ENCODE measurements at places on chromosomes 3 and 15. TPM values are rescaled to one million over a fixed set of nuclear protein-coding genes. Genes with fewer than 3 reads are reported as not detected.

The TMEM158 gene
- 0.66 TPM for total RNA-seq

The OR5K2 gene
- not detected for total RNA-seq

The MCTP2 gene
- total RNA-seq, result 49.8 TPM

DNA sequence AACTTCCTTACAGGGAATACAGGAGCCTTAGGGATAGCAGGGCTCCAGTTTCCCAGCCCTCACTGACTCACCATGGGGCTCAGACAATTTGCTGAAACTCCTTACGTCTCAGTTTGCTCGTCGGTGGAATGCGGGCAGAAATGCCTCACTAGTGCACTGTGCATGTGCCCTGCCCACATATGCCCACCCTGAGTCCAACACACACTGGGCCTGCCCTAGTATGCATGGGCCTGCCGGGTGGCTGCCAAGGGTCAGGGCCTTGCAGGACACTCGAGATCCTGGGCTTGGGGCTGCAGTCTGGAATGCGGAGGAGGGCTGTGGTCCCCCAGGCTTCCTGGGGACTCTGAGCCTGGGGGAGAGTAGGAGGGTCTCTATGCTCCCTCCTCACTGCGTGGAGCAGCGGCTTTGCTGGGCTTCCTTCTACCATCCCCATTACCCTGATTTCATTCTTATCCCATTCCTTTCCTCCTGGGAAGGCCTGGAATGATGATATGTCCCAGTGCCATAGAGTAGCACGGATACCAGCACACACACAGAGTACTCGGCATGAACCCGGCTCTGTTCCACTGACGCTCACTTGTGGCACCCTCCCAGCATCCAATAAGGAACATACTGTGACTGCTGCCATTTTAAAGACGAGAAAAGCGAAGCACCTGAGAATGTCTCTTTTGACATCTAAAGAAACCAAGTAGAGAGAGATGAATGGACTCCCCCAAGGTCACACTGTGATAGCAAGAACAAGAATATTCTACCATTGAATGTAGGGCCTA lies 124.2 kb downstream of the ASB7 start:
- H3K27ac ChIP-seq, result no peak overlapping the region
- H3K4me3 ChIP-seq, result no peak overlapping the region
- DNase-seq, result no peak
- no peaks in the 10 kb centered on the region for H3K27me3 ChIP-seq
- H3K4me1 ChIP-seq, result no peaks in the 10 kb centered on the region

GRCh38 chr3:110180733-110181132 lies 843.4 kb upstream of the DPPA4 start:
- H3K27me3 ChIP-seq, result no peaks in the 10 kb centered on the region
- no peaks in the 10 kb centered on the region for H3K4me1 ChIP-seq
- no peak overlapping the region for H3K4me3 ChIP-seq
- H3K27ac ChIP-seq, result no peak overlapping the region
- DNase-seq, result no peak

DNA sequence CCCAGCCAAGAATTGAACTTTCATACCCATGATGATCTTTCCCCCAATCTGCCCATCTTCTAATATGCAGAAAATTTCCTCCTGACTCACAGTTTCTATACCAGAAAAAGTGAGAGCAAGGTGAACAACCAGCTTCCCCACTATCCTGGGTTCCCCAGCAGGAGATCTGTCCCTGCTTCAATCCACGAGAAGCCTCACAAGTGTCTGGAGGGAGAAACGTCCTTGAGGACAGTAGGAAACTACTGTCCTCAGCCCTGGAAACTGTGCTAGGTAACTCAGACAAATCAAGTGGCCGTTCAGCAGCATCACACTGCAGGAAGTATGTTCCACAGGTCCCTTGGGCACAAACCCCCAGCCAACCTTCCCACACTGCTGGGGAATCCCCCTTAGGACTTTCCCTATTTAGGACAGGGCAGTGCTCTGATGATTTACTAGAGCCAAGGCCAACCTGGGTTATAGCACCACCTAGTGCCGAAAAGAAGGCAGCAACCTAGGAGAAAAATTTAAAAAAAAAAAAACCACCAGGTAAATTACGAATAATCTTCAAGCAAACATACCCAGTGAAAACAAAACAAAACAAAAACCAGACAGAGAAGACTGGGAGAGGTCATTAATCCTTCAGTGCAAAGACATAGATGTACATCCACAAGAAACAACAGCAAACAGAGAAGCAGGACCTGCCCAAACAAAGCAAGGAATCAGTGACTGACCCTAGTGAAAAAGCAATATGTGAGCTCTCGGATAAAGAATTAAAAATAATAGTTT lies 36.0 kb downstream of the MORC1 start:
- DNase-seq, result peak; percentile 76
- H3K27me3 ChIP-seq, result peaks cover 43% of the 10 kb centered on the region
- no peak overlapping the region for H3K4me3 ChIP-seq
- no peaks in the 10 kb centered on the region for H3K36me3 ChIP-seq

DNA sequence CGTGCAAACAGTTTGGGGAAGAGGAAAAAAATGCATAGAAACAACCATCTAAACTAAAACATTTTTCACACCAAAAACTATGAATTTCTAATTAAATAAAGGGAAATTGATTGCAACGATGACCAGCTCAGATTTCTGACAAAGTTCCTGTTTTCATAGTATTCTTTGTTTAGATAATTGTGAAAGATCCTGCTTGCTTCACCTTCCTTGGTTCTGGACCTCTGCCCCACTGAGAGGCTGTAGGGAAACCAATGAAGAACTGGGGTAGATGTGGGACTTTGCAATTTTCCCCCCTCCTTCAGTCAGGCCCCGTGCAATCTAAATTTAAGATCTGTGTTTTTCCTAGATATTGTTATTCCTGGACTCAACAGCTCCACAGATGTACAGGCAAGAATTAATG lies 13.8 kb upstream of the TEX264 start:
- H3K4me1 ChIP-seq, result no peaks in the 10 kb centered on the region
- H3K27me3 ChIP-seq, result no peaks in the 10 kb centered on the region
- peaks cover 51% of the 10 kb centered on the region for H3K36me3 ChIP-seq

DNA sequence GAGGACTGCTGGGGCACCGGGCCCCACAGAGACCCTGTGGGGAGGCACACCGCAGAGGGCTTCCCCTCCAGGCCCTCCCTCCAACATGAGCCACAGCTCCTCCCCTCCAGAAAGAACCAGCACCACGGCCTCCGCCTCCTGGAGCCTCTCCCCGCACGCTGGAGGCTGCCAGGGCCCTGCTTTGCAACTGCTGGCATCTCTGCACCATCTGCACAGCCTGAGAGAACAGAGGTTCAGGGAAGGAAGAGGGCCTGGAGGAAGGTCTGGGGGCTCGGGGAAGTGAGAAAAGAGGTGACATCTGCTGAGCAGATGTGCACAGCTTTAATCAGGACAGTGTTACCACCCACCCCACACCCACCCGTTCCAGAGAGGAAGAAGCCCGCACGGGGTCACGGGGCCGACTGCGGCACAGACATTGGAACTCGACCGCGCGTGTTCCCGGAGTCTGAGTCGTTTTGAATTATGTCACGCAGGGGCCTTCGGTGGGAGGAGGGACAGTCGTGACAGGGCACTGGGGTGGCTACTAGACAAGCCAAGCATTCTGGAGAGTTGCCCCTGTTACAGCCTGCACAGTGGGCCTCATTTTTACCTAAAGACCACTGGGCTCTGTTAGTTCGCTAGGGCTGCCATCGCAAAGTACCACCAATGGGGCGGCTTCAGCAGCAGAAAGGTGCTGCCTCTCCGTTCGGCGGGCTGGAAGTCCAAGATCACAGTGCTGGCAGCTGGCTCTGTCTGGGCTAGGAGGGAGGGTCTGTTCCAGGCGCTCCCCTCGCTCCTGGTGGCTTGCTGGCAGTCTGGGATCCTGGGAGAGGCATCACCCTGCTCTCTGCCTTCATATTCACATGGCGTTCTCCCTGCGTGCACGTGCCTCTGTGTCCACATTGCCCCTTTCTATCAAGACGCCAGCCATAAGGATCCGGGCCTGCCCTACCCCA lies 194.8 kb downstream of the XXYLT1 start:
- H3K4me1 ChIP-seq, result no peaks in the 10 kb centered on the region
- H3K27ac ChIP-seq, result no peak overlapping the region
- no peaks in the 10 kb centered on the region for H3K36me3 ChIP-seq
- no peak overlapping the region for H3K4me3 ChIP-seq
- no peak for DNase-seq

- no peaks in the 10 kb centered on the region for H3K4me1 ChIP-seq
- DNase-seq, result no peak
- H3K27me3 ChIP-seq, result no peaks in the 10 kb centered on the region
- no peak overlapping the region for H3K27ac ChIP-seq
Observed at GRCh38 chr3:29949940-29950616, 656.3 kb upstream of the TGFBR2 start.

DNA sequence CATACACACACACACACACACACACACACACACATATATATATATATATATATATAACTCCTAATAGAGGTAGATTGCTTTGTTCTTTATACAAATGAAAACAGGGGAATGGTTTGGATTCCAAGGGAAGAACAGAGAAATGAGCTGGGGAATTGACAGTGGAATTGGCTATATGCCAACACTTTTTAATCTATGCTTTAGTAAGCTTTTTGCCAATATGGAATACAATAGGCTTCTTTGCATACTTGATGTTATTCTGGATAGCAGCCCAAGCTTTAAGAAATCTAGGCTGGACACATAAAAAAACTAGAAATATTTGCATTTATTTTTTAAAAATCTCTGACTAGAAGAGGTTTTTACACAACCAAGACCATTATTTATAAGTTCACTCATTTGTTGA lies 334.2 kb upstream of the MDFIC2 start:
- no peak overlapping the region for H3K27ac ChIP-seq
- H3K27me3 ChIP-seq, result no peaks in the 10 kb centered on the region
- H3K4me3 ChIP-seq, result no peak overlapping the region

DNA sequence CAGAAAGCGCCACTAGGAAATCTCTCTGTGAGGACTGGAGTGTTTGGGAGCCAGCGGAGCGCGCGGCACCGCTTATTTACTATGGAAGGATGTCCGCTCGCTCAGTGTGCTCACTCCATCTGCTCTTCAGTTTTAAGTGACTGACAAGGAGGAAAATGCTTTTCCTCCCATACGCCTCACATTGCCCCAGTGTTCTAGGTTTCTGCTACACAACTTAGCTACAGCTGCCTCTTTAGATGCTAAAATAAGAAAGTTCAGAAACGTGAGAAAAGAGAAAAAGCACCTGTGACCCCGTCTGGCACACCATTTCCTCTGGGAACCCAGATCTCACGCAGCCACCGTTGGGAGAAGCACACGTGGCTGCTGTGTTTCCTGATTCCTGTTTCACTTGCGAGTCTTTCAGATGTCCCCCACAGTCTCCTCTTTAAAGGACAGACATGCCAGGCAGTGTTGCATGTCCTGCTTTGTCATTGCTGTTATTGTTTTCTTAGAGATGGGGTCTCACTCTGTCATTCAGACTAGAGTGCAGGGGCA lies 11.7 kb upstream of the MUSTN1 start:
- H3K27ac ChIP-seq, result no peak overlapping the region
- no peak for DNase-seq
- H3K4me3 ChIP-seq, result no peak overlapping the region
- H3K4me1 ChIP-seq, result no peaks in the 10 kb centered on the region

GRCh38 chr3:122774564-122774963 lies 19.1 kb downstream of the HSPBAP1 start:
- no peaks in the 10 kb centered on the region for H3K27me3 ChIP-seq
- H3K36me3 ChIP-seq, result peaks cover 3% of the 10 kb centered on the region
- no peaks in the 10 kb centered on the region for H3K4me1 ChIP-seq
- no peak overlapping the region for H3K27ac ChIP-seq
- H3K4me3 ChIP-seq, result no peak overlapping the region

- H3K36me3 ChIP-seq, result no peaks in the 10 kb centered on the region
- H3K4me1 ChIP-seq, result no peaks in the 10 kb centered on the region
- no peak overlapping the region for H3K27ac ChIP-seq
- no peaks in the 10 kb centered on the region for H3K27me3 ChIP-seq
Observed at GRCh38 chr15:36897834-36898233, 202.5 kb downstream of the MEIS2 start.

DNA sequence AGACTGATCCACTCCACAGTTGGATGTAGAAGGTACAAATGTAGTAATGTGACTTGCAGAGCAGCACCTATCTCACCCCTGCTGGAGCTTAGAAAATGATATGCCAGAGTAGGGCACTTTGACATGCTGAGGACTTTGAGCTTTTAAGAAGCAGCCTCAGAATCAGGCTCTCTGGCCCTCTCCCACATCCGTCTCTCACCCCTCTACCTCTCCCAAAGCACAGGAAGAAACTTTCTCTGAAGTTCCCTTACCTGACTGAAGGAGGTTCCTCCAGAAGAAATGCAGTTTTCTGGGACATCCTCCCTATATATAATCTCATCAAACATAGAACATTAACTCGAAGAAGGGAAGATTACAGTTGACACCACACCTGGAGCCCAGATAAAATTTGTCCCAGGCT lies 98.4 kb upstream of the PEX5L start:
- no peaks in the 10 kb centered on the region for H3K36me3 ChIP-seq
- no peak overlapping the region for H3K4me3 ChIP-seq
- no peaks in the 10 kb centered on the region for H3K4me1 ChIP-seq
- no peaks in the 10 kb centered on the region for H3K27me3 ChIP-seq
- no peak overlapping the region for H3K27ac ChIP-seq

Data from activated CD4-positive, alpha-beta T cell treated with anti-CD3 and anti-CD28 coated beads, Interleukin-2, amount 10 ng/mL, durations not matched to agents 24 days and 14 days (primary cell).